Effector CD8-positive, alpha-beta T cell (primary cell): ENCODE measurements at places on chromosomes 4 and X.

DNA sequence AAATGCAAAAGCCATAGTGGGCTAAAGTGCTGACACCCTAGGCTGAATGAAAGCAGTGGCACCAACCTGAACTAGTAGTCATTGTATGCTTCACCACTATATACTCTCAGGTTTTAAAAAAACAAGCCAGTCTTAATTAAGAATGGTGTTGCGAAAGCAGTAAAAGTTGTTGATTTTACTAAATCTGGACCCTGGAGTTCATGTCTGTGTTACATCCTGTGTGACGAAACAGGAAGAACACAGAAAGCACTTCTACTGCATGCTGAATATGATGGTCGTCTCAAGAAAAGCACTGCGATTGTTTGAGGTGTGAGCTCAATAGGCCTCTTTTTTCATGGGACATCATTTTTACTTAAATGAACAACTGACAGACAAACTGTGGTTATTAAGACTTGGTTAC lies 24.2 kb upstream of the GDPD2 start:
- no peak for DNase-seq

DNA sequence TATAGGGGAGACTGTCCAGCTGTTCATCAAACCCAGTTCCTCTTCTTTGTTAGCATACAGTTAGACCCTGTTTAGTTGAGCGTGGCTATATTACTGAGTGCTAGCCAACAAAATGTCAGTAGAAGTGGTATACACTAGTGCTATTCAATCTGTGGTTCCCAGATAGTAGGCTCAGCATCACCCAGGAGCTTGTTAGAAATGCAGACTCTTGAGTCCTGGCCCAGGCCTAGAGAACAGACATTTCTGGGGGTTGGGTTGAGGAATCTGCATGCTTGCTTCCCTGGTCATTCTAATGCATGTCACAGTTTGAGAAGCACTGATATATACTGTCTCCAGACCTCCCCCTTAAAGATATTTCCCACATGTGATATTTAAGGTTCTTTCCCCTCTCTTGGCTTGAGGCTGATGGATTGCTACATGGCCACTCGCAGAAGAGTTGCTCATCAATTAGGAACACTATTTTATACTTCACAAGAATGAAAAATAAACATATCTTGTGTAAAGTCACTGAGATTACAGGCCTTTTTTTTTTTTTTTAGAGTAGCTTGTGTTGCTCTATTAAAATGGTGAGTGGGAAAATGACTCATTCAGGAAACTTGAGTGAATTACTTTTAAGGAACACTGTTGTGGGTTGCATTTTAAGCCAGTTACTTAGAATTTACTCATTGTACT lies 289.0 kb downstream of the STIM2 start:
- DNase-seq: no peak

DNA sequence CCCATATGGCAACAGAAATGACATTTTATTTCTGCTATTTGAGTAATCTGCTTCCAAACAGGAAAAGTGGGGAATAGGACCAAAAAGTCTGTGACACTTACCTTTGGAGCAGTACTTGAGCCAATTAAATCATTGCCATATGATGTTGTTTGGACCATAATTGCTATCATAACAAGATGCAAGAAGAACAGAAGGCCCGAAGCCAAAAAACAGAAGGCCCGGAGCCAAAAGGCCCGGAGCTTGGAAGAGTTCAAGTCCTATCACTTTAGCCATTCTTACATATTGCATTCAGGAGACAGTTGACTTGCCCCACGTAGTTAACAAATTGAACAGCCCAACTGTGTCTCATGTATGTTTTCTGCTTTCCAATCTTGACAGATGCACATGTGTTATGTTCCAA lies 285.6 kb downstream of the ARHGAP24 start:
- no peak for DNase-seq

GRCh38 chr4:153065276-153065675 lies 129.2 kb downstream of the FHDC1 start:
- no peak for DNase-seq

GRCh38 chr4:100041646-100042045 lies 91.6 kb upstream of the H2AZ1 start:
- no peak for DNase-seq

DNA sequence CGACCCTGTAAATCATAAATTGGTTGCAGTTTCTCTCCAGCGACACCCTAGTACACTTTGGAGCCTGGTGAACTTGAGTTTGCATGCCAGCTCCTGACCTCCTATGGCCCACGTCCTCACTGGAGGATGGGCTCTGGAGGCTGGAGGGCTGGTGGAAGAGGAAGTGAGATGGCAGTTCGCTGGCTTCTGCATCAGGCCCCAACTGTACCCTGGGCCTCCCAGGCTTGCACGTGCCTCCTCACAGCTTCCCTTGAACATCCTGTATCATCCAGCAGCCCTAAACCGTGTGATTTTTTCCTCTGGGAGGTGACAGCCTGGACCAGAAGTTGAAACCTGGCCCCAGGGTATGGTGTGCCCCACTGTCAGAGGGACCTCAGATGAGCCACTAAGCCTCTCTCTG lies 78.5 kb downstream of the HTRA3 start:
- no peak for DNase-seq

GRCh38 chrX:132033166-132033565 lies 10.1 kb downstream of the STK26 start:
- DNase-seq: no peak
